Activated CD8-positive, alpha-beta T cell treated with anti-CD3 and anti-CD28 coated beads, Interleukin-2, amount 10 ng/mL, durations not matched to agents 7 days and 5 days (primary cell): ENCODE measurements at places on chromosomes 1 and 21. TPM values are rescaled to one million over a fixed set of nuclear protein-coding genes. Genes with fewer than 3 reads are reported as not detected.

DNA sequence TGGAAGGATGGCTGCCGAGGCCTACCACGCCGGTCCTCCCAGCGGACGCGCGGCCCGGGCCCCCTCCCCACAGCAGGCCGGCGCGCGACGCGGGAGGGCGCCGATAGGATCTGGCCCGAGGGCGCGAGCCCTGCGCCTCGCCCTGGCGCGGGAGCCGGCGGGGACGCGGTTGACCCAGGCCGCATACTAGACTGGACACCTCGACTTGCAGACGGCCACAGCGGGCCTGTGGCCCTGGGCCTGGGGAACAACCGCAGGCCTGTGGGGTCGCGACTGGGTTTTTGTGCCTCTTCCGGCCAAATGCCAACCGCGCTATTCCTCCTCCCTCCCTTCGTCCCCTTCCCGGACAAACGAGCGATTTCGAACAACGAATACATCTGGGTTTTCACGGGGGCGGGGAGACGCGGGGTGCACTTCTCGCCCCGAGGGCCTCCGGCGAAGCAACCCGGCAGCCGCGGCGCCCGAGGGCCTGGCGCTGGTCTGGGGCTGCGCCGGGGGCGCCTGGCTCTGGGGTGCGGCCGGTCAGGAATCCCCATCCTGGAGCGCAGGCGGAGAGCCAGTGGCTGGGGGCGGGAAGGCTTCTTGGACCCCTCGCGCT lies 2.4 kb downstream of the NHLH2 start:
- no peak for DNase-seq

GRCh38 chr1:179080866-179081686 lies 794 bp upstream of the TOR3A start:
- DNase-seq = peak; percentile 59

DNA sequence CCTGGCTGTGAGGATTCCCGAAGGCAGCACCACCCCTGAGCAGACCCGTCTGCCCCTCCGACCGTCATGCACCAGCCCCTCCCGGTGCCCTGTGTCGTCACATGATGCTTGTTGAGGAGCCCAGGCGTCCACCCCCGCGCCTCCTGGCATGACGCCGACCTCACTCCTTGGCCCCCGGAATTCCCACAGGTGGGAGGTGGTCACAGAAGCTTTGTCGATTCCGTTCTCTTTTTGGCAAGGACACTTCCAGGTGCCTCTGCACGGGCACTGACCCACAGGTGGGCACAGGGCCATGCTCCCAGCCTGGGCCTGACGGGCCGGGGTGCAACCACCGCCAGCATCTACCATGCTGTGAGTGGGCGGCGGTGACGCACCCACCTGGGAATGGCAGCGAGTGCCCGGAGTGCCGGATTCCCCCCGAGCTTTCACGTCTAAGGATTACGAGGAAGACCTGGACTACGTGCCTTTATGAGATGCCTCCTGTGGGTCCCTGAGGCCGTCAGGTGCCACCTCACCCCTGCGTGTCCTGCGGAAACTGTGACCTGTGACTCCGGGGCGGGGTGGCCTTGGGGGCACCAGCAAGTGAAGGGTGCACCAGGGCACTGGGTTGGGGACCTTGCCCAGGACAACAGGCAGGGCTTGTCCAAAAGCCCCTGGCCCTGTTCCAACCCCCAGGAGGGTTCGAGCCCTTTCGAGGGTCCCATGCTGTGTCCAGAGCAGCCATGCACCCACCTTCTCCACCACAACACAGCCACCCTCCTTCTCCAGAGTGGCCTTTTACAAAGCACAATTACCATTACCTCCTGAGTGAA lies 31.4 kb upstream of the COL6A1 start:
- no peak for DNase-seq

GRCh38 chr1:98176936-98177335 lies 256.1 kb upstream of the DPYD start:
- no peak for DNase-seq

DNA sequence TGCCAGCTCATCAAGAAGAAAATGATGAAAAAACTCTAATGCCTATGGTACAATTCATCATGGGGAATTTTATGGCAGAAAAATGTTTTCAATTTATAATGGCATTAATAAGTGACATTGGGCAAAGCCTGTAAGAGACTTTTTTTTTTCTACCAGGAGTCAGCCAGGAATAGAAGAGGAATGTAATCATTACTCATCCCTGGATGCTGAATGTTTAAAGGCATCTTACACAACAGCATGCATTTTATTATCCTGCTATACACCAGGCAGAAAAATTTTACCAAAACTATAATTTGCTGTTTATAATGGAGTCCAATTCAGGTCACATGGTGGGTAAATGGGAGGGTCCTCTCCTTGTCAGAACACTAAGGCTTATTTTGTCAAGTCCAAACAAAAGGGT lies 189.9 kb upstream of the BEND5 start:
- no peak for DNase-seq

DNA sequence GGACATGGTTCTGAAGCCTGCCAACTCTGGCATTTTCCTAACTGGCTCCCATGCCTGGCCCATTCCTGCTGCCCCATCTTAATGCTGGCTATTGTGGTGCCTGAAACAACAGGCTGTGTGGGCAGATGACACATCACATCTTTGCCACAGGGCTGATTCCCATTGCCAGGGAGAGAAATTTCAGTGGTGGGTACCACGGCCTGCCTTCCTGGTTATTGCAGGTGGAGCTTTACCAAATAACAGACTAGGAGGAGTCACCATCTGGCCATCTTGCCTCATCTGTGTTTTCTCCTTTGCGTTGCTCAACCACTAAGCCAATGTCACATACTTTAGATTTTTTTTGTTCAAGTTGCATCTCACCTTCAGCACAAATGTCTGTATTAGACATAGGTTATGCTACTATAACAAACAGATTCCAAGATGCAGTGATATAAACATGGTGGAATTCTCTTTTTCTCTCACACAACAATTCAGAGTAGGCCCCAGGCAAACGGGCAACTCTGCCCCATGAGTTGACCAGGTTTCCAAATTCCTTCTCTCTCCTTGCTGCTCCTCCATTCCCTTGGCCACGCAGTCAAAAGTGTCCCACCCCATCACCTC lies 14.1 kb downstream of the CDA start:
- no peak for DNase-seq

- DNase-seq = no peak
Measured at GRCh38 chr1:204725821-204726448, 40.4 kb upstream of the LRRN2 start.

DNA sequence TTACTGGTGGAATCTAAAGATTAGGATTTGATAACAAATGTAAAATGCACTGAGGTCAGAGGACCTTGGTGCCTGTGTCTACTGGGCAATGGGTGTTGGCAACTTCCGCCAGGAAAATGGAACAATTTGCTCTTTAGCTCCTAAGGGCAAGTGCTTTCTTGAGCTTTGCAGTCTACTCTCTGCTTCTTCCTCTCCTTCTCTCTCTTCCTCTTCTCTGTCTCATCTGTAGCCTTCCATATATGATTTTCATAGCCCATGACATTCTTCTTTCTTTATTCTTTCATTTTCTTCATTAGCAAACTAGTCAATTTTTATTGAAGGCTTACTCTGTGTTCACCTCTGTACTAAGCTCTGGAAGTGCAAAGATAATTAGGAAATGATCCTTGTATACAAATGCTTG lies 35.5 kb downstream of the OVGP1 start:
- DNase-seq = no peak

- DNase-seq = no peak
Measured at GRCh38 chr1:90959352-90960206, 62.3 kb downstream of the ZNF644 start.

DNA sequence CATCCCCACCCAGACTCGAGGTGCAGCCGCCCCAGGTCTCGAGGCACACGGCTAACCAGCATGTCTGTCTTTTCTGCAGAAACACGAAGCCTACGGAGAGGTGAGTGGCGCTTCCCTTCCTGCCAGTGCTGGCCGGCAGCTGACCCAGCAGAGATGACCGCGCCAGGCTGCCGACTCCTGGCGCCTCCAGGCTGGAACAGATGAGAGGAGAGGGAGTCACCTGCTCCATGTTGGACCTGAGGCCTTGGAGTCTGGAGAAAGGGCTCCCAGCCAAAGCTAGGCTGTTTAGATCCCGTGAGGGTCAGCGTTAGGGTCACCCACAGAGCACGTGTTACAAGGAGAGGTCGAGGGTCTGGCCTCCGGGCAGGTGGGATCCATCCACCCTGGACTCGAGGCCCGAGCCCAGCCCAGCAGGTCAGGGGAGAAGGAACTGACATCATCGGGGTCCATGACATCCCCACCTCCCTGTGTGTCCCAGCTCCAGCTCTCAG lies 14.9 kb downstream of the COL6A2 start:
- DNase-seq = no peak

DNA sequence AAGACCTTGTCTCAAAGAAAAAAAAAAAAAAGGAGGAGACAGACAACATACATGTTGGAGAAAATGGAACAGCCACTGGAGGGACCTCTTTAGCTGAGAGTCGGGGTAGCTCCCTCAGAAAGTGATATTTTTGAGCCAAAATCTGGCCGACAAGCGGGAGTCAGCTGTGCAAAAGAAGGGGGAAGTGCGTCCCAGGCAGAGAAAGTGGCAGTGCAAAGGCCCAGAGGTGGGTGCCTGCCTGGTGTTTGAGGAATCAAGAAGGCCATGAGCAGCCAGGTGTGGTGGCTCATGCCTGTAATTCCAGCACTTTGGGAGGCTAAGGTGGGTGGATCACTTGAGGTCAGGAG lies 6.1 kb upstream of the CROCC start:
- DNase-seq = no peak

DNA sequence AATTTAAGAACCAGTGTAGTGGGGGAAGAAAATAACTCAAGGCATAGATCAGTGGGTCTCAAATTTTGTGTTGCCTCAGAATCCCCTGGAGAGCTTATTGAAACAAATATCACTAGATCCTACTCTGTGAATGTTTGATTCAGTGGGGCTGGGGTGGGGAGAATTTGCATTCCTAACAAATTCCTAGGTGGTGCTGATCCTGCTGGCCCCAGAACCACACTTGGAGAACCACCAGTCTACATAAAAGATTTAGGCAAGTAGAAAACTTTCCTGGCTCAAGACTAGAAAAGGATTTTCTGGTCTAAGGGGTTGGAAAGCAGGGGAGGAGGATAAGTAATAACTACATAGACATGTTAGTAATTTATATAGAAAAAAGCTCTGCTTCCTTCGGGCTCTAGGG lies 34.1 kb upstream of the C1orf21 start:
- no peak for DNase-seq

DNA sequence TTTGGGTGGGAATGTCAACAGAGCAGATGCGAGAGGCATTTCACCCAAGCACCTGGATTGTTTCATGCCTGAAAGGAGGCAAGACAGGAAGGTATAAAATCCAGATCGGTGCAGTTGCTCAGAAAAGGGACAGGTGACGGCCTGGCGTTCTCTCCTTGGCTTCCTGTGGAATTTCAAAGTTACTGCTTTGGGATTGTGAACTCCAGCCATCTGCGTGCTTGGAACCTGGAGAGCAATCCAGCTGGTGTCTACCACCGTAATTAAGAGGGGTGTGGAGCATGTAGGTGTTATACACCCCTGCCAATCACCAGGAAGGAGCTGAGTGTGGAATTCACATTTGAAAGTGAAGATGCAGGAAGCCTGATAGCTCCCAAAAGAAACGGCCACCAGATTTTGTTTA lies 286.1 kb downstream of the KIF26B start:
- no peak for DNase-seq

The LCE2C gene
- total RNA-seq = not detected

The NOTCH2NLA gene
- 21.9 TPM for total RNA-seq

The TFF1 gene
- not detected for total RNA-seq

The CYP4Z1 gene
- total RNA-seq = not detected

The LRRC7 gene
- 0.08 TPM for total RNA-seq

The LHX8 gene
- not detected for total RNA-seq
